ENCODE measurements at places on chromosomes 16 and 17.

GRCh38 chr16:14562691-14563491, 67.2 kb downstream of the PARN start:
- no peak for DNase-seq

- DNase-seq = no peak
Measured at GRCh38 chr17:77496401-77496801, 355.6 kb downstream of the SEC14L1 start.

DNA sequence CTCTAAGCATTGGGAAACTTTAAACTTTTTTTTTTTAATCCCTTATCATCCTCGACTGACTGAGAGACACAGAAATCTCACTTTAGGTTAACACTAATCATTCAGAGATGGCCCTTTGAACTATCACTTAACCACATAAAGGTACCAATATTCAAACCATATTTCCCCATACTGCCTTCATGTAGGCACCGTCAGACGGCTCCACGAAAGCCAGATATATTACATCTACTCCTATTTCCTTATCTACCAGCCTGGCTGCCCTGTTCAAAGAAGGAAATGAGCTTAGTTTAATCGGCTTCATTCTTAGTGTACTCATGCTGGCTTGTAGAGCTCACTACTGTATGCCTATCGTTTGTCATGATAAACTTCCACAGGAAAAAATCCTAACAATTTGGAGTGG, 270.9 kb downstream of the CEP112 start:
- no peak for DNase-seq

GRCh38 chr17:12744298-12744697, 45.0 kb upstream of the ARHGAP44 start:
- DNase-seq = no peak

DNA sequence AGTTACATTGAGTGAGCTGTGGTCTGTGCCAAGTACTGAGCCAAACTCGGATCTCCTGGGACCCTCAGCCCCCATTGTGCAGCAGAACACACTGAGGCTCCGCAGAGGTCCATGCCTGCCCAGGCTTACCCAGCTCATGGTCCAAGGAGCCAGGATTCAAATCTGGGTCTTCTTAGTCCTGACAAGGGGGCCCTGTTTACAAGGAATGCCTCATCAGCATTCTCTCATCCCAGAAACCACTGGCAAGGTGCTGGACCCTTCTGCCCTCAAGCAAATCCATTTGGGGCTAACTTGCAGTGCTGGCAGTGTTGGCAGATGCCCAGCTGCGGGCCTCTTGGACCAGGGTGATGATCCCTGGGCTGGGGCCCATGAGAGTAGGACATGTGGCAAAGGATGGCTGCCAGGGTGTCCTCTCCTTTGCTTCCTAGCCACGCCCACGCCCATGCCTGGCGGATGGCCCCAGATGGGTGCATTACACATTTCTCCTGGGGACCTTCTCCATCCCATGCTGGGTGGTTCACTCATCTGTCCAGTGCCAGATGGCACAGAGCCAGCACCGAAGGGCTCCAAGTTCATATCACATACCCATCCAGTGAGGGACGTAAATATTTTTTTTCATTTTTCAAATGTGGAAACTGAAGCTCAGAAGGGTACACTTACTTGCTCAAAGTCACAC, 117.7 kb downstream of the CMIP start:
- DNase-seq = no peak

- no peak for DNase-seq
Measured at GRCh38 chr17:39969375-39969774, 6.6 kb downstream of the GSDMA start.

GRCh38 chr16:74304164-74304834, 7.7 kb downstream of the PSMD7 start:
- DNase-seq = no peak

GRCh38 chr16:15894571-15895374, 6.4 kb upstream of the CEP20 start:
- DNase-seq = no peak

DNA sequence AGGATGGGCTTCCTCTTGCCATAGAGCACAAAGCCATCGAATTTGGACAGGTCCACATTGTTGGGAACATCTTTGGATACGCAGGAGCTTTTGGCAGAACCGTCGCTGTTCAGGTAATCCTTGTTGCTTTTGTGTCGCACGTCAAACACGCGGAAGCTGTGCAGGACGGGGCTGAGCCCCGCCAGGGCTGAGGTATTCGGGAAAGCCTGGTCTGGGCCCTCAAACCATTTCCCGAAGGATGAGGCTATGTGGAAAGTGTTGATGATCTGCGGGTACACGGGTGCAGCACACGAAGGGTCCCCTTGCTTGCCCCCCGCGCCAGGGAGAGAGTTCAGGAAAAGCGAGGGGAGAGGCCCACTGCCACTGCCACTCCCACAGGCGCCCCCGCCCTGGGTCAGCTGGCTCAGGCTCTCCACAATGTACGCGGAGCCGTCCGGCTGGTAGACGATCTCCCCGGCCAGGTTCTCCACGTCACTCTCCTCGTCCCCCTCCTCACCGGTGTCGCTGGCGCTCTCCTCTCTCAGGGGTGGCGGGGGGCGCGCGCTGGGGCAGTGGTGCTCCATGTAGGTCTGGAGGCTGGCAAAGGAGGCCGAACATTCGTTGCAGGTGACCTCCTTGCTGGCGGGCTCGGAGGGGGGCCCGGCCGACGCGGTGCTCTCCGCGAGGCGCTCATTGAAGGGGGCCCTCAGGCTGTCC, 88.5 kb downstream of the ZFHX3 start:
- no peak for DNase-seq

DNA sequence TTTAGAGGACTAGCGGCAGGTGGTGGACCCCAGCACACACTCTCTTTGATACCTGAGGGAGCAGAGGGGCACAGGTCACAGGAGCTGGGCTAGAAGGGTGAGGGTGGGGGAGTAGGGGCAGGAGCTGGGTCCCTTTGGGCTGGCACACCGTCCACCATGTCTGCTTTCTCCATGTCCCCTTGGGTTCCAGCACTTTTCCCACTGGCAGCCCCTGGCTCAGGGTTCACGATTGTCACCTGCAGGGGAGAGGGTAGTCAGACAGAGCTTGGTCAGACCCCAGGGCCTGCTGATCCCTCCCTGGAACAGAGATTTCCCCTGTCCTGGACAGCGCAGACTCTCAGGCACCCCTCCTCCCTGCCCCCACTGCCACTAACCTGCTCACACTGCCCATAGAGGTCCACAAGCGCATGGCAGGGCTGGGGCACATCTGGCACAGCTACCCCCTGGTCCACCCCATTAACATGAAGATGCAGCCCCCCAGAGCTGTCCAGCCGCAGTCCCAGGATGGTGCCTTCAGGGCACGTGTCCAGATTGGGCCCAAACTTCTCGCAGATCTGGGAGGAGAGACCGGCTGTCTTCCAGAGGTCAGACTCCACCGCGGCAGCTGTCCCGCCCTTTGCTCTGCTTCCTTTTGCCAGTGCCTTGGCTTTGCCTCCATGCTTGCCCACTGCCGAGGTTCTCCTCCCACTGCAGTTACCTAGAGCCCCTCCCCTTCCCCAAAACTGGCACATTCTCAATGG, 3.1 kb upstream of the GPS2 start:
- DNase-seq = no peak

GRCh38 chr17:81121841-81122733, 43.2 kb upstream of the PVALEF start:
- DNase-seq = no peak

DNA sequence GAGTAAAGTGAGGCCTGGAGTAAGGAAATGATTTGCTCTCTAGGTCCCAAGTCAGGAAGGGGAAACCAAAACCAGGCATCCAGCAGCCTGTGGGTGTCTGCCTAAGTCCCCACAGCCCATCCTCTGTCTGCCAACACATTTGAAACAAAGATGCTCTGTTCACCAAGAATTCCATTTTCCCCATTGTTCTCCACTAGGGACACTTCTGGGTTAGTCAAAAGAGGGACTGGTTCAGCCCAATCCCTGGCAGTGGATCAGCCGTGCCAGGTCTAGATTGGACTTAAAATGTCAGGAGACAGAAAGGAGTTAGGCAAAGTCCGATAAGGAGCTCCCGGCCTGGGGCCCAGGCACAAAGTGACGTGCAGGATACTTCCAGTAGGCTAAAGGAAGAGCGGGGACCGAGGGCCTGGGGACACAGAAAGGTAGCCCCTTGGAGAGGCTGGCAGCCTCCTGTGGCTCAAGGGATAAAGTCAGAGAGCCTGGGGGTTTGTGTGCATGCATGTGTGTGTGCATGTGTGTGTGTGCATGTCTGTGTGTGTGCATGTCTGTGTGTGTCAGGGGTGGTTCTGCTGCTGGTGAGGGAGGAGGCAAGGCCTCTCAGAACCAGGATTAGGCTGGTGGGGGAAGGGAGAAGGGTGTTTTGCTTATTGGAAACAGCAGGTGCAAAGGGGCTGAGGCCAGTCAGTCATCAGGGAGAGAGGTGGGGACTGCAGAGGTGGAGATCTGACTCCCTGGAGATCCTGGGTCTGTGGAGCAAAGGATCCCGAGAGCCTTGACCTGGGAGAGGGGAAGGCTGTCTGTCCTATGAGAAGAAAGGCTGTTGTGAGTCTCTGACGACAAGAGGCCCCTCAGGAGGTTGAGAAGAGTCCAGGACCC, 41.7 kb upstream of the IL34 start:
- peak; percentile 14 for DNase-seq

DNA sequence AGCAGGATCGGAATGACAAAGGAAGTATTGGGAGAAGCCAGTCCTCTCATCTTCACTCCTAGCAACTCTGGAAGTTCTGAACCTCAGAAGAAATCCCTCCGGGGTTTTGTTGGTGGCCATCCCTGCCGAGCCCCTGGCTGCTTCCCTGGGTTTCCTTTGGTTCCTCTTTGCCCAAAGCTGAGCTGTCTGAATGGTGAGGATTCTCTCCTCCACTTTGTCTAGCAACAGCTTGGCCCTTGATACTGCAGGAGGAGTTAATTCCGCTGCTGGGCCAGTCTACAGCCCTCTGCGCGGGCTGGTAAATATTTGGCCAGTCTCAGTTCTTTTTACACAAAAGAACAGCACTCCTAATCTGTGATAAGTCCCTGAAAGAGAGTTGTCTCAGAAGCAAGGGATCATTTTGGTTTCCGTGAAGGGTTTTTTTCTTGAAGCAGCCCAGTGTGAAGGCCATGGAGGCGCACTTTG, 170.9 kb downstream of the RAB11FIP4 start:
- DNase-seq = no peak

DNA sequence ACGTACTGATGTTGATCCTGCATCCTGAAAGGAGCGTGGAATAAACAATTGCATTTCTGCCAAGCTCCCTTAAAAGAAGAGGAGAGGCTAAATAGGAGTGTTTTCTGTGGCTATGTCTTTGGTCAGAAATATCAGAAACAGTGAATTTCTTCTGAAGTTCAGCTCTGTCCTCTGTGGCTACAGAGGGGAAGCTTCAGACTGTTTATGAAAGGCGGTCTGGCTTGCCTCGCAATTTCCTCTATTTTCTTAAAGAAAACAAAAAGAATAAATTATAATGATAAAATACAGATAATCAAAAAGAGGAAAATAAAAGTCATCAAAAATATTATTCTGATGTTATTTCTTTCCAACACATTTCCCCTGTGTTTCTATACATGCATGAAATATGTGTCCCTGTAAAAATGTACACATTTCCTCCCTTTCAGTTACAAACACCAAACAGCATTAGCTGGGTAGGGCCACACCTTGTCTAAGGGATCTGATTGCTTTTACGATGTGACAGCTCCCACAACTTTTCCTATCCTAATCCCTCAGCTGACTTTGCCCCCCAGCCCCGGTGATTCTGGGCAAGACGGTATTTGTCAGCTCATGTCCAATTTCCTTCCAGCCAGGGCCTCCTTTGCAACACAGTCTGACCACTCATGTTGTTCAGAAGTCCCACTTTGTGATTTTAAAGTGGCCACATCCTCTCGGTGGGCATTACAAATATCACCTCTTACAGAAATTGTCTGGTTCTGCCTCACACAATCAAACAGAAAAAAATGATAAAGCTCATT, 439.0 kb downstream of the HS3ST3B1 start:
- DNase-seq = no peak

GRCh38 chr17:9729735-9730420, 61.5 kb downstream of the DHRS7C start:
- no peak for DNase-seq

- DNase-seq = no peak
Measured at GRCh38 chr17:17154981-17155380, 51.2 kb downstream of the PLD6 start.

GRCh38 chr16:60107437-60107836, 1373.3 kb upstream of the GOT2 start:
- DNase-seq = no peak

- no peak for DNase-seq
Measured at GRCh38 chr17:28402224-28402630, 3.8 kb downstream of the SLC46A1 start.

GRCh38 chr17:38559051-38559879, 46.5 kb downstream of the SRCIN1 start:
- DNase-seq = no peak

GRCh38 chr16:64397945-64398508, 723.8 kb downstream of the CDH11 start:
- DNase-seq = no peak

- no peak for DNase-seq
Measured at GRCh38 chr16:51450909-51451308, 299.8 kb upstream of the SALL1 start.

GRCh38 chr17:6755281-6755680, 565 bp upstream of the XAF1 start:
- no peak for DNase-seq

GRCh38 chr16:68013440-68013839, 2.3 kb downstream of the DPEP2NB start:
- DNase-seq = no peak

GRCh38 chr17:76476736-76477135, 9.3 kb downstream of the AANAT start:
- no peak for DNase-seq

Measured in putamen (tissue), 1 donor.